ENCODE measurements at places on chromosomes 12 and 14. TPM values are rescaled to one million over a fixed set of nuclear protein-coding genes. Genes with fewer than 3 reads are reported as not detected.

- no peaks in the 10 kb centered on the region for H3K4me1 ChIP-seq
- no peak overlapping the region for H3K4me3 ChIP-seq
- no peaks in the 10 kb centered on the region for H3K27me3 ChIP-seq
- no peaks in the 10 kb centered on the region for H3K36me3 ChIP-seq
Measured at GRCh38 chr12:128840862-128841468, 12.3 kb upstream of the GLT1D1 start.

DNA sequence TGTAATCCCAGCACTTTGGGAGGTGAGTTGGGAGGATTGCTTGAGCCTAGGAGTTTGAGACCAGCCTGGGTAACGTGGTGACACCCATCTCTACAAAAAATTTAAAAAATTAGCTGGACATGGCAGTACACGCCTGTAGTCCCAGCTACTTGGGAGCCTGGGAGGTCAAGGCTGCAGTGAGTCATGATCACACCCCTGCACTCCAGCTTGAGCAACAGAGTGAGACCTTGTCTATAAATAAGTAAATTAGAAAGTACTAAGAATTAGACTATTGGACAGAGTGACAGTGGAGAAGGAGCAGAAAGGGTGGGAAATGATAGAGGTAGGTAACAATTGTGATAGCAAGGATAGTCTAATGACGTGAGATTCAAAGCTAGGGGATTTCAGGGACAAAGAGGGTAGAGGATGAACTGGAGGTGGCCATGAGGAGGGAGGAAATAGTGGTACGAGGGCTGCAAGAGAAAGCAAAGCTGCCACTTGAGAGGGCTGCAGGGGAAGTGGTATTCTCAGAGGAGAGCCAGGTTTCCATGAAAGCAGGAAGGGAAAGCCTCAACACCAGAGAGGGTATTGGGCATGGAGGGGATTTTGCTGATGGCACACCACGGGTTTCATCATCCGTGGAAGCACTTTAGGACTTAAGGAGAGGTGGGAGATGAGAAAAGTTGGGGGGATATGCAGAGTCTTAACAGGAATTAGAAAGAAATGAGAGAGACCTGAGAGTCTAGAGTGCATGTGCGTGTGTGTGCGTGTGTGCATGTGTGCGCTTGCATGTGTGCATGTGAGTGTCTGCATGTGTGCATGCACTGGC, 85.6 kb downstream of the SYNE2 start:
- no peaks in the 10 kb centered on the region for H3K36me3 ChIP-seq
- H3K27me3 ChIP-seq = no peaks in the 10 kb centered on the region
- no peaks in the 10 kb centered on the region for H3K4me1 ChIP-seq
- peak; percentile 25 for DNase-seq

- no peaks in the 10 kb centered on the region for H3K27me3 ChIP-seq
- peak within 1 kb of the TSS; percentile 94 for H3K4me3 ChIP-seq
- H3K36me3 ChIP-seq = no peaks in the 10 kb centered on the region
- DNase-seq = no peak
- H3K4me1 ChIP-seq = peaks cover 17% of the 10 kb centered on the region
- peak within 1 kb of the TSS; percentile 99 for H3K27ac ChIP-seq
Measured at GRCh38 chr14:31025367-31026076, at the start of gene AP4S1. TSS of gene AP4S1 (plus strand) at chr14:31025649. CDS start at chr14:31066197, 40,548 bp downstream.

DNA sequence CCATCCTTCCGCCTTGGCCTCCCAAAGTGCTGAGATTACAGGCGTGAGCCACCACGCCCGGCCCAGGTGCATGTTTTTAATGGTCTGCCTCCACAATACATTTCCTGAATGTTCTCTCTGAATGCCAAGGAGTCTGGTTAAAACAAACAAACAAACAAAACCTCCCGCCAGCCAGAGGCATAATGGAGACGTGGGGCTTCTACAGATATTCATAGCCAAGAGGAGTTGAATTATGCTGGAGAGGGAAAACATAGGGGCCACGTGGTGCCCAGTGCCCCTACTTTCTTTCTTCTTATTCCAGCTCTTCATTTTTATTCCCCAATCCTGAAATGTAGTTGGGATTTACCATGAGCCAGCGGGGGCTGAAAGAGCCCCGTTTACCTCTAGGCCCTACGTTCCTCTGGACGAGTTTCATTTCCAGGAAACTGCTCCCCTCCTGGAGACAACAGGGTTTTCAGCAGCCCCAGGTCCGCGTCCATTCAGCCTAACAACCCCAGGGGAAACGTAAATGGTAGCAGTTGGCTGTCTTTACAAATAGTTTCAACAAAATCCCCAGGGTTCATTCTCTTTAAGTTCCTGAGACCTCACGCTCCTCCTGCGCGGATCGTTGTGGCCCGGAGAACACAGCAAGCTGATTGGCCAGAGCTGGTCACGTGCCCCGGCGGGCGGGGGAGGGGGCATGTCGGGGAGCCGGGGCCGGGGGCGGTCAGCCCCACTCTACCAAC, 108.5 kb upstream of the ESRRB start:
- H3K27me3 ChIP-seq = no peaks in the 10 kb centered on the region
- H3K4me3 ChIP-seq = no peak overlapping the region
- H3K4me1 ChIP-seq = no peaks in the 10 kb centered on the region
- H3K27ac ChIP-seq = no peak overlapping the region
- peak; percentile 78 for DNase-seq
- H3K36me3 ChIP-seq = no peaks in the 10 kb centered on the region

DNA sequence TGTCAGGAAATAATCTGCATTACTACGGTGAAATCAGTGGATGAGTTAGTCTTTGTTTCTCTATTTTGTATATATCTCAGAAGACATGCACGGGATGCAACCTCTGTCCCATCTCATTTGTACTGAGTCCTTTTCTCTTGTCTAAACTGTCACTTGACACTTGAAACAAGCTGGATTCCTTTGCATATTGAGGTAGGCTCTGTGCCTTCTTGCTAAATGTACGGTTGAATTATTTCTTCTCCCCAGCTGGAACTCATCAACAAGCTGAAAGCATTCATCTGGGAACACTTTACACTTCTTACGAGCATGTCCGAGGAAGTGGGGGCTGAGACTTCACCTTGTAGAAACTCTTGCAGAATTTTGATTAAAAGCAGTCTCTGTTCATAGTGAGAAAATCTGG, 119.5 kb downstream of the VEZT start:
- no peak for DNase-seq
- H3K36me3 ChIP-seq = no peaks in the 10 kb centered on the region
- peak overlapping the region; percentile 95 for H3K27ac ChIP-seq
- H3K4me3 ChIP-seq = no peak overlapping the region
- no peaks in the 10 kb centered on the region for H3K27me3 ChIP-seq

- no peak overlapping the region for H3K4me3 ChIP-seq
- H3K36me3 ChIP-seq = no peaks in the 10 kb centered on the region
- H3K4me1 ChIP-seq = peaks cover 1% of the 10 kb centered on the region
- DNase-seq = no peak
- no peaks in the 10 kb centered on the region for H3K27me3 ChIP-seq
Measured at GRCh38 chr14:98607341-98607910, 664.6 kb downstream of the BCL11B start.

GRCh38 chr12:71558445-71558844, 105.2 kb downstream of the ZFC3H1 start:
- no peaks in the 10 kb centered on the region for H3K27me3 ChIP-seq
- DNase-seq = peak; percentile 17
- no peak overlapping the region for H3K4me3 ChIP-seq
- no peaks in the 10 kb centered on the region for H3K36me3 ChIP-seq

DNA sequence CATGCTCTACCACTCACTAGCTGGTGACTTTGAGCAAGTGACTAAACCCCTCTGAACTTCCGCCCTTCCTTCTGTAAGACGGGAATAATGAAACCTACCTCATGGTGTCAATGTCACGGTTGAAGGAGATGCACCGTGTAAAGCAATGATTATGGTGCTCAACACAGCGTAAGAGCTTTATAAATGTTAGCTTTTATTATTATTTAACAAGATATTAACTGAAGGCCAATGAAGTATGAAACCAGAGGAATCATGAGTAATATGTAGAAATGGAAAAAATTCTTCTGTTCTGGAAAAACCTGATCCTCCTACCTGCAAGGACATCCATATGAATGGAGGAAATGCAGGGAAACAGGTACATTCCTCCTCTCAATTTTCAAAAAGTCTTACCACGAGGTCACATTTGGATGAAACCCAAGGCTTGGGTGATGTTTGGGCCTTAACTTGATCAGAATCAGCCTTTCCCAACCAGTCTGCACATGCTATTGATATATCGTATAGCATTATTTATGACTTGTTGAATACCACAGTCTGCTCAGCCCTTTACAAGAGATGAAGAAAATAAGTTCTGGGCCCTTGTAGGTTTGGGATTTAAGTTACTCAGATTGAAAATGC, 166.8 kb upstream of the TBX3 start:
- no peaks in the 10 kb centered on the region for H3K27me3 ChIP-seq
- no peak overlapping the region for H3K27ac ChIP-seq
- H3K4me1 ChIP-seq = peaks cover 11% of the 10 kb centered on the region

DNA sequence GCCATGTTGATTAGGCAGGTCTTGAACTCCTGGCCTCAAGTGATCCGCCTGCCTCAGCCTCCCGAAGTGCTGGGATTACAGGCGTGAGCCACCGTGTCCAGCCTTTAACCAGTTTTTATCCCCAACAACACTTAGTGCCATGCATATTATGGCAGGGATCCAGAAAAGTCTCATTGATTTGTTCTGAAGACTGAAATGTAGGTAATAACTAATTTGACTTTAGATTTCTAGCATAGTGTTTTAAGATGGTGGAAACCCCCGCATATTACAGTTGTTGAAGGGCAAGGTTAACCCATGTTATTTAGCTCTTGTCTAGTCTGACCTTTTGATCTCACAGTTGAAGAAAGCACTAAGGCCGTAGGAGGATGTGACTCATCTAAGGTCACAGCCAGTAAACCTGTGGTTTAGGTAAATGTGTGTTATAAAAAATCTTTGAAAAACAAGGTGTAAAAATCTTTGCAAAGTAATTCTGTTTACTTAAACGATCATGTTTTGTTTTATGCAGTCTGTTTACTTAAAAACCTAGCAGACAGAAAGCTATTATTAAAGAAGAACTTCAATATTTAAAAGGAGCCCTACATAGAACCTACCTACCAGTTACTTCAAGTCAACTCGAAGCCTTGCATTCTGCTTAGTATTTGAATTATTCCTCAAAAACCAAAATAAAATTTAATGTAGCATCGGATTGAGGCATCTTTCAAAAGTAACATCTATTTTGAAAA, 24.8 kb downstream of the BICDL1 start:
- H3K36me3 ChIP-seq = no peaks in the 10 kb centered on the region
- H3K4me3 ChIP-seq = no peak overlapping the region
- H3K4me1 ChIP-seq = no peaks in the 10 kb centered on the region
- H3K27ac ChIP-seq = no peak overlapping the region

DNA sequence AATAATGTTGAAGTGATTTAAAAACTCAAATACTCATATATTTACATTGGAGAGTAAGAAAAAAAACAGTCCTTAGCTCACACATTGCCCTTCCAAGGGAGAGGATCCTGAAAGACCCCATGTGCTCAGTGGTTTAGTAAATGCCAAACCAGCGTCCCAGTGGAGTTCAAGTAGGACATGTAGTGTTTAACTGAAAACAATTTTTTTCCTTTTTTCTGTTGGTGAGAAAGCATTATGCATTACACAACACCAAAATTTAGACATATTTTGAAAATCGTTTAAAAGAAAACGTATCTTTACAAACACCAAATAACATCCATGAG, 33.6 kb downstream of the UBR7 start:
- no peaks in the 10 kb centered on the region for H3K4me1 ChIP-seq
- DNase-seq = peak; percentile 6
- no peak overlapping the region for H3K4me3 ChIP-seq
- no peaks in the 10 kb centered on the region for H3K27me3 ChIP-seq
- H3K27ac ChIP-seq = no peak overlapping the region
- H3K36me3 ChIP-seq = peaks cover 30% of the 10 kb centered on the region

Gene PPP4R4
- polyA plus RNA-seq = 0.77 TPM

Gene PMEL
- 15.5 TPM for polyA plus RNA-seq

Gene NUP37
- 45.5 TPM for polyA plus RNA-seq

Gene SIX1
- 0.06 TPM for polyA plus RNA-seq

Gene SLC5A8
- not detected for polyA plus RNA-seq

All from cardiac muscle cell (in vitro differentiated cells and primary cell).